Breast epithelium (tissue), 4 donors: ENCODE measurements at places on chromosomes 7 and 10. TPM values are rescaled to one million over a fixed set of nuclear protein-coding genes. Genes with fewer than 3 reads are reported as not detected.

GRCh38 chr7:9945131-9945530, 1028.5 kb upstream of the PHF14 start:
- H3K27me3 ChIP-seq, result no peaks in the 10 kb centered on the region
- no peak overlapping the region for H3K27ac ChIP-seq
- no peaks in the 10 kb centered on the region for H3K4me1 ChIP-seq

The CYP3A4 gene
- 0.59 TPM for total RNA-seq

The SPDYE2B gene
- total RNA-seq, result not detected

DNA sequence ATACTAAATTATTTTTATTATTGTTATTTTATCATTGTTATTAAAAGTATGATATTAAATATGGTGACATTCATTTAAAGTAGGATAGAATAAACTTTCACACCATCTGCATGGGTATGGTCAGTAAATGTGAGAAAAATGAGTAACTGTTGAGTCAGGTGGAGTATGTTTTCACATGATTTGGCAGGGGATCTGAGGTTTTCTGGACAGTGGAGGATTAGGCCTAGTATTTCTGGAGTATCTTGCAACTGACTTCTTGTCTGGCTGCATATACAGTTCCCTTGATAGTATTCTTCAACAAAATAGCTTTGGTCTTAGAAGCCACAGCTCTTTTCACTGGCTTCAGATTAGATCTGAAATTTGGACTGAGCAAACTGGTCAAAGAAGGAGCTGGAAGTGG, 54.5 kb downstream of the GBF1 start:
- no peaks in the 10 kb centered on the region for H3K27me3 ChIP-seq
- H3K4me1 ChIP-seq, result no peaks in the 10 kb centered on the region
- DNase-seq, result no peak

GRCh38 chr10:57884965-57885617, 382.6 kb downstream of the IPMK start:
- no peak for DNase-seq
- no peaks in the 10 kb centered on the region for H3K4me1 ChIP-seq
- H3K27me3 ChIP-seq, result no peaks in the 10 kb centered on the region
- H3K27ac ChIP-seq, result no peak overlapping the region

GRCh38 chr7:102061981-102062390, 224.7 kb upstream of the SH2B2 start:
- H3K4me3 ChIP-seq, result no peak overlapping the region
- no peaks in the 10 kb centered on the region for H3K36me3 ChIP-seq
- no peaks in the 10 kb centered on the region for H3K27me3 ChIP-seq
- H3K4me1 ChIP-seq, result no peaks in the 10 kb centered on the region

The FAM241B gene
- total RNA-seq, result 8.5 TPM
